ENCODE measurements at places on chromosomes 6 and 20.

- no peak for DNase-seq
These were observed 4.4 kb downstream of the MYLK2 start for GRCh38 chr20:31823360-31824124.

GRCh38 chr6:6751619-6752023 is 163.1 kb downstream of the LY86 start:
- no peak for DNase-seq

- DNase-seq = no peak
These were observed 89.3 kb upstream of the AHI1 start for GRCh38 chr6:135586844-135587243.

DNA sequence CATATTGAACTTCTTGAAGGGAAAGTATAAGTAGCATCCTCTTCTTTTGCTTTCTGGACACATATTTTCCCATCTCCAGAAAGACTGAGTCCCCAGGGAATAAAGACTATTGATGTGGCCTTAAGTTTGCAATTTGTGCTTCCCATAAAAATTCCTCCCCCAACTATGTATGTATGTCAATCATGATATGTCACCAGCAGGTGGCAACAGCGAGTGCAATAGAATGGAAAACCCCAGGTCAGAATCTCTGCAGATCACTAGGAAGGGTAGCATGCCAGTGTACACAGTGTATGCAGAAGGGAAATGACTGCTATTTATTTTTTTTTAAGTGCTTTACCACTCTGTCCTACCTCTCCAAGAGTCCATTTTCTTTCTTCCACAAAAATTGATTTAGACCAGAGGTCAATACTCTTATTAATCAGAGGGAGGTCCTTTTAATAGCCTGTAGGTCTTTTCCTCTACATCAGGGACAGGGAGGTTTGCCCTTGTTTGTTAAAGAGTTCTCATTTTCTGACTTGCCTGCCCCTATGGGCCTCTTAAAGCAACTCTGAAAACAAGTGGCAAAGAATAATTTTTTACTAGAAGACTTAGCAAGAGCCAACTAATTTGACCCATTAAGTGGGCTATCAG is 61.4 kb downstream of the BMP2 start:
- DNase-seq = peak; percentile 19

GRCh38 chr6:119453242-119454200 is 104.0 kb upstream of the MAN1A1 start:
- no peak for DNase-seq

- DNase-seq = no peak
These were observed 121.4 kb downstream of the REV3L start for GRCh38 chr6:111361648-111362047.

- no peak for DNase-seq
These were observed 171.6 kb downstream of the TMEM200A start for GRCh38 chr6:130537447-130537846.

- DNase-seq = no peak
These were observed 567 bp downstream of the HS3ST5 start for GRCh38 chr6:114342086-114342825.

Measured in CD4-positive, alpha-beta T cell treated with Interleukin-4 for 1 hour (primary cell).